Kidney capillary endothelial cell (primary cell): ENCODE measurements at places on chromosomes 12 and 14.

GRCh38 chr14:89332031-89332430 is 85.0 kb downstream of the FOXN3 start:
- DNase-seq = no peak

DNA sequence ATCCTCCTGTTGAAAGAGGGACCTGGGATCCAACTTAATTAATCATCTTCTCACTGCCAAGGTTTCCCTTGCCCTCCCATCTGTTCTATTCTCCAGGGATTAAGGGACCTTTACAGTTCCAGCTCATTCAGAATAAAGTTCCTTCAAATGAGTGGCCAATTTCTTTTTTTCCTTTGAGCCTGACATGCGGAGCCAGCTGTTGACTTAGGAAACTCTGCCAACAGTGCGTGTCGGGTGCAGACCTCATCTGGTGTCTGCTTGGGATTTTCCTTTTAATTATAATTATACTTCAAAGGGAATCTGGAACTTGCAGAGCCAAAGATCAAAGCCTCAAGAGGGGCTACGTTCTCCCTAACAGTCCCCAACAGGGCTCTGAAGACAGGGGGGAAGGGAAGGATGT is 64.8 kb downstream of the CCDC60 start:
- DNase-seq = no peak

DNA sequence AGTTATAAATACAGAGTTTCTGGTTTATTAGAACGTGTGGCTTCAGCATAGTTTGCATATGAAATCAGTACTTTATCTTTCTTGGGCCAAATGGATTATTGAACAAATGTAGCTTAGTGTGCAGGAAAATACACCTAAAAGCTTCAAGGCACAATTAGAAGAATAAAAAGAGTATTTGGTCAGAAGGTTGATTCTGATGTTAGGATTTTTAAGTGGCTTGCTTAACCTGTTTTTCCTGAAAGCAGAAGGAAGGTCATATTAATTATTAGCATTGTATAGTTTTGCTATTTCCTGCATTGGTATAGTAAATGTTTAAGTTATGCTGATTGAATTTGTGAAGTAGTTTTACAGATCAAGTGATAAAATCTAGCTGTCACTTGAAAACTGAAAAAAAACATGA is 31.0 kb upstream of the GNS start:
- no peak for DNase-seq

DNA sequence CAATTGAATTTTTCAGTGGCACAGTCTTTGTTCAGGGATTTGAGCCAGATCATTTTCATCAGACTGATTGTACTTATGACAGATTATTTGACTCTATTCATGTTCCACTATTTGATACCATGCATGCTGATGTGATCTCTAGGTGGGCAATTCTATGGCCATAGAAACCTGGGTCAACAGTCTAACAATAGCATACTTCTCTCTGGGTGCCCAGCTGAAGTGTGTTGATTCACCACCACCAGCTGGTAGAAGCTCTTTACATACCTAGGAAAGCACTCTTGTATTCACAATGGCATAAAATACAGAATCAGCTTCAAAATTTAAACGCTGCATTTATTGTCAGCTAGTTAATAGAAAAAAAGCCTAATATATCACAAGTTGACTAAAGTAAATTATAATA is 90.2 kb upstream of the TMTC2 start:
- no peak for DNase-seq

- no peak for DNase-seq
These were observed 32.3 kb downstream of the SLC15A5 start for GRCh38 chr12:16245209-16245608.

DNA sequence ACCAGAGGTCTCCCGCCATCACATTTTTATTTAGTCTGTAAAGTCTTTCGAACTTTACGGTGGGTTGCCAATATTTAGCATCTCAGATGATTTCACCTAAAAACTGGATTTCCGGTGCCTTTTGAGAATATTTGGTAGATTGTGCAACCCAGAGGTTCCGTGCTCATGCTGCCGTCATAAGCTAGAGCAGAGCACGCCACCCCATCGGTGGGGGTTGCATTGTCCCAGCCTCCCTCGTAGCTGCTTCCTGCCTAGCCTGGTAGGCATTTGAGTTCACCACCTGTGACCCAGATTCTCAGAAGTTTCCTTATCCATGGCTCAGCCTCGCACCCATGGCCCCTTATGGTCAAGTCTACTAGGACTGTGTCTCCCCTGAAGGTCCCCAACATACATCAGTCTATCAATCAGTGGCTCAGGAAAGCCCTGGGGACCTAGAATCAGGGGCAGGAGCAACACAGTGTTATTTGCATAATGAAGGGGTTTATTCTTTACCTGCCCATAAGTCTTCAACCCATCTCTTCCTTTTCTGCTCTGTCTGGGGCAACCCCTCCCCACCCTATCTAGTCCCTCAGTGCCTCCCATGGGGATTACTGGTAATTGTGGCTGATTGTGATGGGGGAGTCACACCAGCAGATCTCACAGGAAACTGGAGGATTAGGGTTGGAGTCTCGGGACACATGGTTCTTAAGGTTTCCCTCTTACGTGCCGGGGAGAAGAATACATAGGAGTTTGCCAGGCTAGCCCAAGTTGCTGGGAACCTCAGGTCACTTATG is 152.3 kb downstream of the PHETA1 start:
- DNase-seq = no peak

GRCh38 chr12:42362647-42363260 is 36.8 kb downstream of the PPHLN1 start:
- DNase-seq = no peak

DNA sequence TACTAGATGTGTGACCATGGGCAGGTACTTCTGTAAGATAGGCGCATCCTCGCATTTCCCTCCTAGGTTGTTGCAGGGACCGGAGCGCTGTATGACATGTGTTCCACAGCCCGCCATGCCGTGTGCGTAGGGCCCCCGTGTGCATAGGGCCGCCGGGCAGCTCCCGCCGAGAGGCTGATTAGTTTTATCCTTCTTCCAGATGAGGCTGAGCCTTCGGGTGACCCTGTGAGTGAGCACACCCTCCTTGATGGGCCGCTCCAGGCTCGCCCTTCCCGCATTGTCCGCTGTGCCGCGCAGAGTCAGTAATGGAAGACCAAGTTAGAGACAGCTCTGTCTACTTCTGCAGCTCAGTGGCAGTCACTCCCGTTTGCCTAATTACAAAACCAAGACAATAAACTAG is 72.9 kb upstream of the DYNC1H1 start:
- no peak for DNase-seq
